Psoas muscle (tissue), 8 donors: ENCODE measurements at places on chromosomes 6 and 20.

DNA sequence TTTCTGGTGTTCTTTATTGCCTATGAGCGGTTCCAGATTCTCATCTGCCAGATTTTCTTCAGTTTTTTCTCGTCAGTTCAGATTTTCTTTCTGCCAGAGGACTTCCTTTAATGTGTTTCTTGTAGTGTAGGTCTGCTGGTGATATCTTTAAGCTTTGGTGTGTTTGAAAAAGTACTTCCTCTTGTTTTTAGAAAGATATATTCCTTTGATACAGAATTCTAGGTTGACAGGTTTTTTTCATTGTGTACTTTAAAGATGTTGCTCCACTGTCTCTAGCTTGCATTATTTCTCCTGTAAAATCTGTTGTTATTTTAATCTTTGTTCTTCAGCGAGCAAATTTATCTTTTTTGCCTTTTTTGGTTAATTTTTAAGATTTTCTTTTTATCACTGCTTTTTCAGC, 36.9 kb downstream of the ASXL1 start:
- no peak for DNase-seq

DNA sequence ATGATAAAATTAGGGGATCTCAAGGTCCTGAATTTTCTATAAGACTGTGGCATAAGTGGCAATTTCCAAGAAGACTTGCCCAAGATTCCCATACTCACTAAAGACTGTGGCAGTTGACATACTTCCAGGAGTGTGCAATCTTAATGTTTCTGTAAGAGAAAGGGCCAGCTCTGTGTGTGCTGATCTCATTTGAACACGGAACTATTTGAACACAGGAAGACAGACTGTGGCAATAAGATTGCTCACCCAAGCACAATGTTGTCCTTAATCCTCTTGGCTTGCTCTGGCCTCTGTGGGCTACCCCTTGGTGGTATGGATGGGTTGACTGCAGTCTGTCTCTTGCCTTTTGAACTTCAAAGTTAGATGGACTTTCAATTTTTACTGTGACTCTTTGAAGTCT, 151.4 kb downstream of the PHF3 start:
- no peak for DNase-seq

DNA sequence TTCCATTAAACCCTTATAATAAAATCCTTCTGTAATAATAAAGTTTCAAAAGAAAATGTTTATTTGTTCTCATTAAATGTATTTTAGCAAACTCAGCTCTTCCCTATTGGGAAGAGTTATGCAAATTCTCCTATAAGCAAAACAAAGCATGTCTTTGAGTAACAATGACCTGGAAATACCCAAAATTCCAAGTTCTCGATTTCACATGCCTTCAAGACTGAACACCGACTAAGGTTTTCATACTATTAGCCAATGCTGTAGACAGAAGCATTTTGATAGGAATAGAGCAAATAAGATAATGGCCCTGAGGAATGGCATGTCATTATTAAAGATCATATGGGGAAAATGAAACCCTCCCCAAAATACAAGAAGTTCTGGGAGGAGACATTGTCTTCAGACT, 3.8 kb downstream of the IL17A start:
- DNase-seq = no peak

- no peak for DNase-seq
These were observed 27.4 kb downstream of the MRS2 start for GRCh38 chr6:24430086-24430485.
